Natural killer cell treated with Interleukin-12 subunit alpha and Interleukin-12 subunit beta and Interleukin-15 and Interleukin-18, amount 100 ng/mL, for 72 hours (primary cell): ENCODE measurements at places on chromosomes 4 and X.

DNA sequence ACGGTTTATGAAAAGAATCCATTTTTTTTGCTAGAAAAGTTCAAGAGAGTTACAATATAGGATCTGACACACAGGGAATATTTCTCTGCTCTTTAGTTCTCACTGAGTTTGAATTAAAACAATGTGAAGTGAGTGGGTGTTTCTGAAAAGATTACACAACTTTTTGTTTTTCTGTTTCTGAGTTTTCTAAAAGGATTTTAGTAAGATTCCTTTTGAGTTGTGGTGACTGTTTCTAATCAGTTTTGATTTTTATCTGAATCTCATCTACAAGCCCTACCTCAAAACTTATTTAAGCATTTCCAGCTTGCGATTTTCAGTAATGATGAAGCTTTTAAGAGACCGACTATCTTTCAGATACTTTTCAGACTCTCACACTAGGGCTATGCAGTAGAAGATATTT is 141.7 kb downstream of the GPAT3 start:
- DNase-seq, result no peak

DNA sequence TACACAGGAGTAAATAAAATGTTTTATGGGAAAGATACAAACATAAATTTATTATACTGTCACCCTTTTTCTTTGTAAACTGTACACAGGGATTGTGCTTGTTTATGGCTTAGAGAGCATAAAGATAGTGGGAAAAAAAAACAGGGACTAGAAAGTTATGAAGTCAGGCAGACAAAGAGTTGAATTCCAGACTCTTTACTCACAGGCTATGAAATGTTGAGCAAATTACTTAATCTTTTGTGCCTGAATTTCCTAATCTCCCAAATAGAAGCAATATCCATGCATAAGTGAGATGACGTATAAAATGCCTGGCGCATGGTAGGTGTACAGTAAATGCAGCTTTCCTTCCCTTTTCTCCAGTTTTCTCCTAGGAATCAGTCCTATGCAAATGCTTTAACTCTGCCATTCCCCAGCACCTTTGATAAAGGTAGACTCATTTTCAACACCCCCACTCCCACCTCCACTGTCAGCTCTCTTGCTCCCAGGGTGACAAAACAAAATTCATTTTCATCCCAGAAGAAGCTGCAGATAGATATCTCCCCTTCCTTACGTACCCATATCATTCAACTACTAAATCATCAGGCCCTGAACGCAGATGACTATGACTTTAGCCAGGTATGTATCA is 44.5 kb upstream of the BTC start:
- DNase-seq, result no peak

DNA sequence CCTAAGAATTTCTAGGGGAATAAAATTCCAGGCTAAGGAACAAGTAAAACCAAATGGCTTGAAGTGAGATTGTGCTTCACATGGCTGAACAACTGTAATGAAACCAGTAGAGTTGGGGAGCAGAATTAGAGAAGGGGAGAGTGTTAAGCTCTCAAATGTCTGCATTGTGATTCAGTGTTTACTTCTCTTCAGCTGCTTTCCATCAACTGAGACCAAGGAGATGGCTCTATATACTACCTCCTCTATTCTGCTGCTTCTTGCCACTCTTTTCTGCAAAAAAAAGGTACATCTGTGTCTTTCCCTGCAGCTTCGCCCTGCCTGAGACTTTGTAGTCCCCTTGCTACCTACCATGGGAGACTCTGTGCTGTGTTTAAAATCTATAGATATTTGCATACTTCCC is 73.5 kb downstream of the WDFY3 start:
- DNase-seq, result no peak

GRCh38 chr4:7342223-7343080 is 92.3 kb downstream of the PSAPL1 start:
- DNase-seq, result no peak

GRCh38 chrX:72203421-72203820 is 21.9 kb downstream of the PIN4 start:
- no peak for DNase-seq

DNA sequence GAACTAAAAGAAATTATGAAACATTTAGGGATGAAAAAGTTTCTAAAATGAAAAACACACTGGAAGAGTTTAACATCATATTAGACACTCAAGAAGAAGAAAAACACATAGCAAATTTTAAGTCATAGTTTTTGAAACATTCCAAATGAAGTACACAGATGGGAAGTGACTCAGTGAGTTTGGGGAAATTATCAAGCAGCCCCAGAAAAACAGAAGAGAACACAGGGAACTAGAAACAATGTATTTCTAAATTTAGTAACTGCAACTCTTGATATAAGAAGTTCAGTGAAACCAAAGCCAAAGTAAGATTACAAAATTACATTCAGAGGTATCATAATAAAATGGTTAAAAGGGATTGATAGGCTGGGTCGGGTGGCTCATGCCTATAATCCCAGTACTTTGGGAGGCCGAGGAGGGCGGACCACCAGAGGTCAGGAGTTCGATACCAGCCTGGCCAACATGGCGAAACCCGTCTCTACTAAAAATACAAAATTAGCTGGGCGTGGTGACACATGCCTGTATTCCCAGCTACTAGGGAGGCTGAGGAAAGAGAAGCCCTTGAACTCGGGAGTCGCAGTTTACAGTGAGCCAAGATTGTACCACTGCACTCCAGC is 461.2 kb downstream of the KCTD8 start:
- DNase-seq, result no peak

DNA sequence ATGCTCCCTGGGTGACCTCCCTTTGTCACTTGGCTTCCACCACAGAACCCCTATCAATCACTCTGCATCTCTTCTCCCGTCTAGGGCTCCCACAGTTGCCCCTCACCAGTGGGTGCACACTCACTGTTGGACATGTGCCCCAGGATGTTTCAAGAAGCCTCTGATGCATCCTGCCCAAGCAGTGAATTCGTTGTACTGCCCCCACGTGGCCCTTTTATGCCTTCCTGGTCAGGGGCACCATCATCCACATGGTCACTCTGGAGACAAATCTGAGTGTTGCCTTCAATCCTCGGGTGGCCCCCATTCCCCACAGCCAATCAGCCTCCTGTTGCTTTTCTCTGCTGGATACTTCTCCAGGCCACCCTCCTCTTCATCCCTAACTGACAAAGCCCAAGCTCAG is 12.2 kb downstream of the ITIH6 start:
- no peak for DNase-seq

DNA sequence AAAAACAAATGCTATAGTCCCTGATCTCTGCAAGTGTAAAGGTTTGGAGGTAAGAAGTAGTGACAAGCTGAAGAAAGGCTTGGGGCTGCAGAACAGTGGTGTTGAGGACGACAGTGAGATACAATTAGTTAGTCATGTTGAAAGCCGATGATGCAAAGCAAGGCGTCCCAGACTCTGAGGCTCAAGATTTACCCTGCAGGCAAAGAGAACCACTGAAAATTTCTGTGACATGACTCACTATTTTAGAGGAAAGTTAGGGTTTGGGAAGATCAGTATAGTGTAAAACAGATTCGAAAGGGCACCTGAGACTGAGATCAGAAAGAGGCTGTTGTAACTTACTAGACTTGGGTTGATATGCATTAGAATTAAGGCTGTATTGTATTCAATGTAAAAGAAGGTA is 281.3 kb upstream of the FTHL17 start:
- no peak for DNase-seq

DNA sequence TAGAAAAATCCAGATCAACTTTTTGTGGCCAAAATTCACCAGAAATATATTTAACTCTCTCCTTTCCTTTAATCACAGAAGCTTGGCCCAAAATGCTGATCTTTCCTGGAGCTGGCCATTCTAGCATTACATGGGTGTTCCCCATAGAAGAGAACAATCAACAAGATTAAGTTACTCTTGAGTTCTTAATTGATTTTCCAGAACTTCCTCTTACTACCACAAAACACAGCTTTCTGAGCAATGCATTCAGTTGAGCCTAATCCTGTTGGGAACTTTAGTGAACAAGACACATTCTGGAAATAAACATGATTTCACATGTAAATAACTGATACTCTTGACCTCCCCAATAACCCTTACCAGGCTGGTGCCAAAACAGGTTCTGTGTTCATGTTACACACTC is 45.4 kb upstream of the STIM2 start:
- no peak for DNase-seq

- DNase-seq, result no peak
Observed at GRCh38 chr4:95638920-95639501, 90.2 kb upstream of the UNC5C start.

DNA sequence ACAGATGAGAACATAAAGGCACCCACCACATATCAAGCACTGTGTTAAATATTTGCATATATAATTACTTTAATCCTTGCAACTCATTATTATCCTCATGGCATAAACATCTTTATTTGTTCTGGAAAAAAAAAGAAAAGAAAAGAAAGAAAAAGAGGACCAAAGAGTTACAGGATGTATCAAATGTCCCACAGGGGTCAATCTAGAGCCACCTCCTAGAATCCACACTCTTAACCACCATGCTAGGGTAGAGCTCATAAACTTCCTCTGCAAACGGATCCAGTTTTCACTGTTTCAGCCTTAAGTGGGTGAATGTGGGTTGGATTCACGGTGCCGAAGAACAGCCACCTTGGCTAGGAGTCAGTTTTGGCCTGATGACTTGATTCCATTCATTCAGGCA is 171.1 kb upstream of the PPARGC1A start:
- no peak for DNase-seq

- DNase-seq, result no peak
Observed at GRCh38 chr4:148300877-148301276, 141.3 kb downstream of the NR3C2 start.

- DNase-seq, result no peak
Observed at GRCh38 chrX:64885850-64886249, 90.4 kb downstream of the ZC4H2 start.

DNA sequence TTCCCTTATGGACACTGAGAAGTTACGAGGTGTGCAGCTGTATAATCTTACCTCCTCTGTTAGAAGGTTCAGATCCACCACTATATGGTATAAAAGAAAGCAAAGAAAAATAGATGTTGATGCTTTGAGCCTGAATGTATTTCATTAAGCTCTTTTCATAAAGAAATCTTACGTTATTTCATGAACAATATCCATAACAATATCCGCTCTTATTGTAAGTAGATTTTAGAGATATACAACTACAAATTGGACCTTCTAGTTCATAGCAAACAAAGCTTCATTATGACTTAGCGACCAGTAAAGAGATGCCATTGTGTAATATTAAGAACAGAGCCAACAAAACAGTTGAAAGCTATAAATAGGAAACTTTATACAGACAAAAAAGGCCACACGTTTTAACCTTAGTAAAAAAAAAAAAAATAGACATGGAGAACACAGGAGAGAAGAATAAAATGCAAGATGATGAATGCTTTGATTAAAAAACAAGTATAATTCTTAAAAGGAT is 203.6 kb downstream of the PDGFC start:
- no peak for DNase-seq

- no peak for DNase-seq
Observed at GRCh38 chr4:168662297-168662984, 165.6 kb downstream of the PALLD start.

GRCh38 chr4:77110730-77111129 is 34.9 kb upstream of the CCNI start:
- DNase-seq, result no peak

DNA sequence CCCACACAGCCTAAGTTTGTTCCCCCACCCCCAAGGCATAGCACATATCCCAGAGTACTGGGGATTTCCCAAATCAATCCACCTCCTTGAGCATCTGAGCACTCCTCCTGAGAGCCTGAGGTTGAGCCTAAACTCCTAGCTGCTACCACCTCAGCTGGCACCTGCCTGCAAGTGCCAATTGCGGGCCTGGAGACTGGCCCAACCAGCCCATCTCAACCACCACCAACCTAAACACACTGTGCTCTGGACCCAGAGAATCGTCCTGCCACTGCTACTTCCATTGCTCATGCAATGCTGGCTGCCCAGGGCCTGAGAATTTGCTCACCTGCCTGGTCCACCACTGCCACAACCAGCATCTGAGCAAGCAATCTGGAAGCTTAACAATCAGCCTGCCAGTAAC is 177.1 kb downstream of the FGF13 start:
- no peak for DNase-seq

- DNase-seq, result no peak
Observed at GRCh38 chr4:86908251-86908657, 16.0 kb upstream of the C4orf36 start.

DNA sequence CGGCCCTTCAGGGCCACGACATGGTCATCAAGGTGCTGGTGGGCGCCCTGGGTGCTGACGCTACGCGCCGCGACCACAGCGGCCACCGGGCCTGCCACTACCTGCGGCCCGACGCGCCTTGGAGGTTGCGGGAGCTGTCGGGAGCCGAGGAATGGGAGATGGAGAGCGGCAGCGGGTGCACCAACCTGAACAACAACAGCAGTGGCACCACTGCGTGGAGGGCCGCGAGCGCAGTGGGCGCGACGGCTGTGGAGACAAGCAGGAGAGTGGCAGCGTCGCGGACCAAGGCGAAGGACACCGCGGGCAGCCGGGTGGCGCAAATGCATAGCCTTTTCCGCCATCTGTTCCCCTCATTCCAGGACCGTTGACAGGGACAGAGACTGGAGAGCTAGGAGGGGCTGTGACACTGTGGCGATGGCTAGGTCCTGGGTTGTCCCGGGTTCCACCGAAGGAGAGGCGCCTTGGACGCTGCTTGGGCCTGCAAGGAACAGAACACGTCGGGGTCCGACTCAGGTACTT is 919 bp downstream of the SOWAHD start:
- no peak for DNase-seq

DNA sequence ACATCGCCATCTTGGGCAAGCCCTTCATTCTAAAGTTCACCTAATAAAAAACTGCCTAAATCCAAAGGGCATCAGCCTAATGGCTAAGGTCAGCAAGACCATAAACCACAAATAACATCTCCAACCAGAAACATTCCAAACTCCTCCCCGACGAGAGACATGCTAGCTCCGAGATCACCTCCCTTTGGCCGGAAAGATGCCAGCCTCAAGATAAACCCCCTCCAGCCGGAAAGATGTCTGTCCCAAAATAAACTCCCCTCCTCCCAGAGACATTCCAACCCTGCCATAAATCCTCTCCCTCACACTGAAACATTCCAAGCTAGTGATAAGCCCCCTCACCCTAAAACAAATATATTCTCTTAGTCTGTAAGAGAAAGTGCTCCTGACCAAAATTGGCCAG is 13.3 kb upstream of the DYNLT3 start:
- DNase-seq, result no peak

GRCh38 chrX:118325453-118325852 is 20.5 kb upstream of the WDR44 start:
- DNase-seq, result no peak

- DNase-seq, result no peak
Observed at GRCh38 chr4:57607566-57608180, 497.5 kb upstream of the IGFBP7 start.

GRCh38 chrX:66126662-66127061 is 37.4 kb upstream of the HEPH start:
- no peak for DNase-seq

DNA sequence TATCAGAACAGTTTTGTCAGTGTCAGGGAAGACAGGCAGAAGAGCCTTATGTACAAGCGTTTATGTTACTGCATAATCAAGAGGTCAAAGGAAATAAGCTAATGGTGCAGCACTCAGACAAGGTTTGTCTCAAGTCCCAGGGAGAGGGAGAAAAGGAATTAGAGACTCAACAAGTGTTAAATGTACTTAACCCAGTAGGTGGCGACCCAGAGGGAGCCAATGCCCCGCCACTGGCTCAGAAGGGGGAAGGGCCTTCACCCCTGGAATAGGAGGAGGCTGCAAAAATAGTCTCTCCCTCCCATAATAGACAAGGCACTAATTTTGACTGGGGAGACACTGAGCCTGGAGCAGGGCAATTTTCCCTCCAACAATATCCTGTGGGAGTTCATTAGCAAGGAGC is 14.1 kb upstream of the PAPSS1 start:
- DNase-seq, result no peak

- DNase-seq, result no peak
Observed at GRCh38 chr4:128856246-128856645, 46.7 kb downstream of the JADE1 start.

- no peak for DNase-seq
Observed at GRCh38 chr4:42923431-42923830, 30.9 kb downstream of the GRXCR1 start.
